ENCODE measurements at places on chromosomes 6 and 20. TPM values are rescaled to one million over a fixed set of nuclear protein-coding genes. Genes with fewer than 3 reads are reported as not detected.

DNA sequence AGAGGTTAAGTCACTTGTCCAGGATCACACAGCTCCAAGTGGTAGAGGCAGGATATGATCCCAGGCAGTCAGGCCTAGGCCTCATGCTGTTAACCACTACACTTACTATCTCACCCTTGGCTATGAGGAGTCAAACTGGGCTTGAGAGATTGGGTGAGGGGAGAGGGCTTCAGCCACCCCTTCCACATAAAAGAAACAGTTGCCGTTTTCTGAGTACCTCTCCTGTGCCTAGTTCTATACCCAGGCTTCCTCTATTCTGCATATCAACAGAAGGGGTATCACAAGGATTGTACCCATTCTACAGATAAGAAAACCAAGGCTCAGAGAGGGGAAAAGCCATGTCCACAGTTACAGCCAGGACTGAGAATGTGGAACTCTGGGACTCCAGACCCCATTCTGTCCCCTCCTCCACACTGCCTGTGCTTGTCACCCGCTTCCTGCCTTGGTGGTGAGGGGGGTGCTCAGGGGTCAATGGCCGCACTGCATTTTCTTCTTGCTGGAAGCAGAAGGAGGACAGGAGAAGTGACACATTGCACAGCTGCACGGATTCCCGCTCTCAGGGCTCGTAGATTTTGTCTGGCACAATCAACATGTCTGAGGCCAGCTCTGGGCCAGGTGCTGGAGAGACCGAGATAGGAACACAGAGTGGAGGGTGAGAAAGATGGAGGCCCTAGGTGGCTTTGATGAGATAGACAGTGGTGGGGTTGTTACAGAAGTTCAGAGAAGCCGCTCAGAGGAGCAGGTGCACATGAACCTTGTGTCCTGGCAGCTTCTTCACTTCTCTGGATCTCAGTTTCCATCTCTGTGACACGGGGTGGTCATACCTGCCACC, 108.4 kb upstream of the PTPN1 start:
- no peak for DNase-seq

DNA sequence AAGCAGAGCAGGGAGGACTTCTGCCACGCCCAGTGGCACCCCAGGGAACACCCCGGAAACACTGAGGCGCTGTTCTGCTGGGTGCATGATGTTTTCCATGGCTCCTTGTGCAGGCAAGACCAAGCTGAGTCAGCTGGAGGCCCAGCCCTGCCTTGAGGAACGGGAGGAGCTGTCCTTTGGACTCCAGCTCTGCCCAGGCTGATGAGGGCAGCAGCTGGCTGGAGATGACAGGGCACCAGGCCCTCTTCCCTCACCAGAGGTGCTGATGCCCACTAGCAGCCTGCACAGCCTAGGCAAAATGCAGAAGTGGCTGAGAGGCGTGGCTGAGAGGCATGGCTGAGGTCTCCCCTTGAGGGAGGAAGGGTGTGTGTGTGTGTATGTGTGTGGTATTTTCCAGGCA, 2.4 kb downstream of the C6orf132 start:
- no peak for DNase-seq

GRCh38 chr6:149015535-149016525, 269.0 kb downstream of the UST start:
- DNase-seq: no peak

GRCh38 chr6:150813319-150813992, 52.0 kb upstream of the MTHFD1L start:
- DNase-seq: no peak

DNA sequence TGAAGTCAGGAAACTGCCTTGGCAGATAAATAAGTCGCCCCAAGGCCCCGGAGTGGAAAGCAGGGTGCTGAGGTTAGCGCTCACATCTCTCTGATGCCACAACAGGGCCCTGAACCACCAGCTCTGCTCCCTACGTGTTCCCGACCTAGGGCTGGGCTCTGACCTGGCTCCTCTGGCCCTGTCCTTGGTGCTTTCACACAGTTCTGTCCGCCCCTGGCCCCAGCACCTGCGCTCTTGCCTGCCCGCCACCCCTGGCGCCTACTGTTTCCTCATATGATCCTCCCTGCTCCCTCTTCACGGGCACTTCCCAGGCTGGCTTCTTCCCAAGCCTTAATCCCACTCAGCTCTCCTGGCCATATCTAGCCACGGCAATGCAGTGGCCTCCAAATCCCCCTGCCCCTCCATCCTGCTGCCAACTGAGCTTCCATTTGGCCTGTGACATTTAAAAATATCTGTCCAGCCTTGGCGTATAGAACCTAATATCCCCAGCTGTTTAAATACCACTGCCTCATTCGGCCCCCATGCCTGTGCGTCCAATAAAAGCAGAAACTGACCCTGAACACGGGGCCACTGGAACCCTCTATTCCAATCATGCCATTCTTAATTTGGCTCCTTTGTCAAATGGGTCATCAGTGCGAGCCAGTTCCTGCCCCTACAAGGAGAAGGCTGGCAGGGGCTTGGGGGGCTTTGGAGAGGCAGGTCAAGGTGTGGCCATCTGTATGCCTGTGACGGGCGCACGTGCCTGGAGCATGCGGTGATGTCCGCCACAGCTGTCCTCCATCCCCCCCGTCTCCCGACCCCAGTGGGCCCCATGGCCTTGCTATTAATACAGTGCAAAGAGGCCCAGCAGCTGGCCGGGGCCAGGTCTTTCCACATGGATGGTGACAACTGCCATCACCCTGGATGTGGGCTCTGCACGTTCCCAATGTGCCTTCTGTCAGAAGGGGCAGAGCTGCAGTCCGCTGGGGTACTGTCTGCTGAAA, 27.7 kb downstream of the GNAS-AS1 start:
- no peak for DNase-seq

DNA sequence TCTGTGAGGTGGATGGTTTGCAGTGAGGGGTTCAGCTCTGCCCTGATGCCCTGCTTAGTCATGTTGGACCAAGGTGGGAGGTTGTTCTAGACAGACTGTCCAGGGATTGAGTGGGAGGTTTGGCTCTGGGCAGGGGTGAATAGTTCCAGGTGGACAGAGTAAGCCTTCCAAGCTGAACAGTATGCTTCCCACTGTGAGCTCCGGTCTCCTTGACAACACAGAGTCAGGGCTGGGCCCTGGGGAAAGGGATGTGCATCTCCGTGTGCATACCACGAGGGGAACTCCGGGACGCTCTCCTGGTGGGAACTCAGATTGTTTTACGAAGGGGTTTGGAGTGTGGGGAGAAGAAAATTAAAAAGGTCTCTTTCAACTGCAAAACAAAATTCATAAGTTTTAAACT, 174.7 kb downstream of the DHX35 start:
- DNase-seq: no peak

GRCh38 chr6:143160439-143161220, 99.9 kb downstream of the AIG1 start:
- no peak for DNase-seq

DNA sequence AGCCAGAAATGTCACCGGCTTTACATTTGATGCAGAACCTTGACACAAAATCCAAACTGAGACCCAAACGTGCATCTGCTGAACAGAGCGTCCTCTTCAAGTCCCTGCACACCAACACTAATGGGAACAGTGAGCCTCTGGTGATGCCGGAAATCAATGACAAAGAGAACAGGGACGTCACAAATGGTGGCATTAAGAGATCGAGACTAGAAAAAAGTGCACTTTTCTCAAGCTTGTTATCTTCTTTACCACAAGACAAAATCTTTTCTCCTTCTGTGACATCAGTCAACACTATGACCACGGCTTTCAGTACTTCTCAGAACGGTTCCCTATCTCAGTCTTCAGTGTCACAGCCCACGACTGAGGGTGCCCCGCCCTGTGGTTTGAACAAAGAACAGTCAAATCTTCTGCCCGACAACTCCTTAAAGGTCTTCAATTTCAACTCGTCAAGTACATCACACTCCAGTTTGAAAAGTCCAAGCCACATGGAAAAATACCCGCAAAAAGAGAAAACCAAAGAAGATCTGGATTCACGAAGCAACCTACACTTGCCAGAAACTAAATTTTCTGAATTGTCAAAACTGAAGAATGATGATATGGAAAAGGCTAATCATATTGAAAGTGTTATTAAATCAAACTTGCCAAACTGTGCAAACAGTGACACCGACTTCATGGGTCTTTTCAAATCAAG, 108.4 kb downstream of the RTN4IP1 start:
- no peak for DNase-seq

GRCh38 chr6:27111743-27112142, 135.8 kb upstream of the PRSS16 start:
- DNase-seq: no peak

DNA sequence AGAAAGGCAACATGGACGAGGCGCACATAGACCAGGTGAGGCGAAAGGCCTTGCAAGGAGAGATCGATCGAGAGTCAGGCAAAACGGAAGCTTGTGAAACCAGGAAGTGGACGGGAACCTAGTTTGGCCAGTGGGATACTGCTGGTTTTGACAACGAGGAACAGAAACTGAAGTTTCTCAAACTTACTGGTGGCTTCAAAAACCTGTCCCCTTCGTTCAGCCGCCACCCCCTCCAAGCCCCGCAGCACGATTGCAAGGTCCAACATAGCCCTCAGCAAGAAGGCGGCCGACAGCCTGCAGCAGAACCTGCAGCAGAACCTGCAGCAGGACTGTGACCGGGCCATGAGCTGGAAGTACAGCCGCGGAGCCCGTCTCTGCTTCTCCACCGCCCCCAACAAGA, 238.0 kb downstream of the KHDC1L start:
- no peak for DNase-seq

DNA sequence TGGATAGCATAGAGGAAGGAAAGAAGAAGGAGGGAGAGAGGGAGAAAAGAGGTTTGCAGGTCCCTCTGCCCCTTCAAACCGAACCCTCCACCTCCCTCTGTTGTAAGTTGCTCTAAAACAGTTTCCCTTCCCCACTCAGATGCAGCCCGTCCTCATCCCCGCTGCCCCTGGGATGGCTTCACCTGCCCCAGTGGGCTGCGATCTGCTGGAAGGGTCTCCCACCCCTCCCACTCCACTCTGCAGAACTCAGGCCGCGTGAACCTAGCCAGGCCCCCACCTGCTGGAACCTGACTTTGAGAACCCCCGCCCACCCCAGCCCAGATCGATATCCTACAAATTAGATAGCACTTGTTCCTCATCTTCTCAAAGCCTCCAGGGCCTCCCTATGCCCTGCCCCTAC, 190.8 kb downstream of the DLL1 start:
- no peak for DNase-seq

The ZNF334 gene
- total RNA-seq: 32.9 TPM

The MACROD2 gene
- total RNA-seq: 8.7 TPM

The LRP11 gene
- total RNA-seq: 10.8 TPM

The MAP3K4 gene
- 63.3 TPM for total RNA-seq

The IL17F gene
- not detected for total RNA-seq
